ENCODE measurements at places on chromosomes 16 and 17.

DNA sequence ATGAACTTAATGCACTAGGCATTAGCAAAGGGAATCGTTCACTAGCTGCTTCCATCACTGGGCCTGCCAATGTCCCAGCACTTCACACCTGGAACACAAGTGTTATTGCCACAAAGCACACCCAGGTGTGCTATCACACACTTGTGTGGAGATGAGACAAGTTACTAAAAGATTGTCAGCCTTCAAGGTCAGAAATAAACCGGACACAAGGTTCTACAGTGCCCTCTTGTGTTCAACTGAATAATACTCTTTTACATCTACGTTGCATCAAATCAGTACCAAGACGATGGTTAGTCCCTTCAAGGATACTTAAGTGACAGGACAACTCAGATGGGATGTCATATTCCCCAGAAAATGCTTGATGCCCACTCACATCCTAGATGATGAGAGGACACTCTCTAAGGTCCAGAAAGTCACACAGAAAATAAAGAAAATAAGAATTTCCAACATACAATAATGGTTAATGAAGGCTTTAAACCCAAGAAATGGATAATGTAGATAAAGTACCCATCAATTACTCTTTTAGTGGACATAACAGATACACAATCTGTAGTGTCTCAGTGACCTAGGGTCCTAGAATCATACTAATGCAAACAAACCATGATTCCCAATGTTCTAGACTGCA lies 16.4 kb upstream of the GLG1 start:
- no peak for DNase-seq

- peak; percentile 3 for DNase-seq
Measured at GRCh38 chr16:85296859-85297660, 184.8 kb upstream of the CIBAR2 start.

GRCh38 chr17:48995304-48995973 lies 1.7 kb upstream of the IGF2BP1 start:
- no peak for DNase-seq

DNA sequence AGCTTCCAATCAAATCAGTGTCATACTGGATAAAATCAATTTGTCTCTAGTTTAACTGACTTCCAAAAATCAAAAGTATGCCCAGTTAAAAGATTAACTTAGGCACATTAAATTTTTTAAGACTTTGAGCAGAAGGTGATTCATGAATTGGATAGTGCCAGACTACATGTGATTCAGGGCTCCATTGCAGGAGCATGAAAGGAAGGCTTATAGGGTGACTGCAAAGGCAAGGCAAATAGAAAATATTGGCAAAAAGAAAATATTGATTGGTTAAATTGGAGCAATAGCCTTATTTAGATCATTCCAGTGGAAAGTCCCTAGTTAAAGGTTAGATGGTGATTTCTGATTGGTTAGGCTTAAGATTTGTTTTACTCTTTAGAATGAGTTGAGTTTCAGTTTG lies 223.9 kb upstream of the ERCC4 start:
- DNase-seq: no peak

- no peak for DNase-seq
Measured at GRCh38 chr16:3587547-3588110, 10.4 kb upstream of the NLRC3 start.

DNA sequence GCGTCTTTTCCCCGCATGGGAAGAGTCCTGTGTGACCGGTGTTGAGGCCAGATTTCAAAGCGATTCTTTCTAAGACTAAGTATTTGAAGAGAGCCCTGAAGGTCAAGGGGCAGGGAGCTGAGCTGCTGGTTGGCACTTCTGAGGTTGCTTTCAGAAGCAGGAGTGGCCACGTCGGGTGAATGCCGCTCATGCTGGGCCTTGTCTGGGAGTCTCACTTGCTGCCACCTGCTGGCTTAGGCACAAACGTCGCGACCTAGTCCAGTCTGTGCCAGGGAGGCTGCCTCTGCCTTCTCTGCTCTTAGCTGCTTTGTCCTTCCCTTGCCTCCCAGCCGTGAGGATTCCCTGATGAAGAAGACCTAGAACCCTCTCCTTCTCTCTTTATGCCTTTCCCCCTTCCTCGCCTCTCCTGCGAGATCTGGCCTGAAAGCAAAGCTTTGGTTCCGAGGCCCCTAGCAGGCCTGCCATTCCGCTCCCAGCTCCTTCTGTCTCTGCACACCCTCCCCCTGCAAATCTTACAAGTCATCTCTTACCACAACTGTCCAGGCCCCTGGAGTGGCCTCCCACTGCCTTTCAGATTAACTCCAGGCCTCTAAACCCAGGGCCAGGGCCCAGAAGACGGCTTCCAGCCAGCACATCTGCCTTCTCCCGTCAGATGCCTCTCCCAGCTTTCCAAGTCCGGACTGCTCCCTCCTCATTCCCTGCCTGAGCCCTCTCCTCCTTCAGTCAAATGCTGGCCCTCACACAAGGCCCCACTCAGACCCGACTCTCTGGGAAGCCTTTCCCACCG lies 11.4 kb downstream of the CTNS start:
- no peak for DNase-seq

- DNase-seq: no peak
Measured at GRCh38 chr17:67198131-67198530, 46.9 kb downstream of the HELZ start.

- DNase-seq: no peak
Measured at GRCh38 chr17:50047083-50047482, 8.8 kb upstream of the ITGA3 start.

DNA sequence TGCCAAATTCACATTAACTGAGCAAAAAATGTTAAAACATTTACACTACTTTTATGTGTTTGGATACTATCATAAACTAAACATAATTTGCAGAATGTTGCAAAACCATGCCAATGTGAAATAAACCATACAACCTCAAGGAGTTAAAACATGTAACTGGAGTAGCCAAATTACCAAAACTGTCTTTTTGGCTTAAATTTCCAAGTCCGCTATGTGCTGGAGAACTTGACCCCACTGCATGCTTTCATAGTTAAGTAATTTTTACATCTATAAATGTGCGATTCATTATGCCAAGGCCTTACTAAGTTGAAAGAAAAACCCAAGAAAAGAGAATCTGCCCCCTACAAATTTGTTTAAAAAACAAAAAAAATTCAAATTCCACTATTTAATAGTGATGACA lies 28.2 kb downstream of the BRD7 start:
- DNase-seq: no peak

DNA sequence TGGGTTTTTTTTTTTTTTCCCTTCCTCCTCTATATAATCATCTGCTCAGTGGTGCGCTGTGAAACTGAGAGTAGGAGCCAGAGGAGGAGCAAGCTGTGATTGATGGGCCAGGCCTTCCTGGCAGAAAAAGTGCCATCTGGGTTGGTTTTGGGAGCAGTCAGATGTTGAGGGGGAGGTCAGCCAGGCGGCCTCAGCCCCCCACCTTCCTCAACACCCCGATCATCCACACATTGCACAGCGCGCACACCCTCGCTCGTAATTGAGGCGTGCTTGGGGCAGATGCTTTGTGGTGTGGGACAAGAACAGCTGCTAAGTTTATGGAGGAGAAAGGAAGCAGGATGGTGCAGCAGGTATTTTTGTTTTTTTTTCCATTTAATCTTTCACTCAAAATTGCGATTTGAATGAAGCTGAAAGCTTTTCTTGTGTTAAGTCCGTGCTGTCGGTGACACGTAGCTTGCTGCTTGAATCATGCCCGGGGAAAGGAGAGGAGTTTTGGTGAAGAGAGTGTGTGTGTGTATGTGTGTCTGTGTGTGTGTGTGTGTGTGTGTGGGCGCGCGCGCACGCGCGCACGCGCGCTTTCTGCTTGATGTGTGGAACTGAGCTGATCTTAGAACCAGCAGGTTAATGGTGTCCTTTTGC lies 177.4 kb downstream of the RBFOX1 start:
- DNase-seq: no peak

DNA sequence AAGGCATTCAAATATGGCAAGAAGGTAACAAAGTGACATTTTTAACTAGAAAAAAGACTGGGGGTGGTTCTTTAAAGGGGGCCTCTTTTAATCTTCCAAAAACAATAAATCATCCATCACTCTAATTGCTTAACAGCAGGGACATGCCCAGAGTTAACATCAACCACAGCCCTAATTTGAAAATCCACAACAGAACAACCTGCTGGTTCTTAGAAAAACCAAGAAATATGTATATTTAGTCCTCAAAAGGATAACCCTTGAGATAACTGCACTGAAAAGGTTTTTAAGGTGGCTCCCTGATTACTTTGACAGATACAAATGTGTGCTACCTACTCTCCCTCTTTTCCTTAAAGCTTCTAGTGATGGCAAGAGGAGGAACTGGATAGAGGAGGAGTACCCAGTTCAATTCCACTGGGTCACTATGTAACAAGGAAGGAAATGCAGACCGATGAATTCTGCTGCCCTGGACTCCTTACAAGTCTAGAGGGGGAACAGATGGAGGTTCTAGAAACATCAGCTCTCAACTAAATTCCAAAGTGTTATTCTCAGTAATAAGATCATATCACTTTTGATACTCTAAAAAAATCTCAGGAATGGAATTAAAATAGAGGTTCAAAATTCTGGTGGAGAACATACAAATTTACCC lies 54.3 kb downstream of the N4BP1 start:
- no peak for DNase-seq
